ENCODE measurements at places on chromosomes 16 and 17.

- DNase-seq: no peak
Measured at GRCh38 chr17:48970865-48971687, 2.7 kb upstream of the GIP start.

DNA sequence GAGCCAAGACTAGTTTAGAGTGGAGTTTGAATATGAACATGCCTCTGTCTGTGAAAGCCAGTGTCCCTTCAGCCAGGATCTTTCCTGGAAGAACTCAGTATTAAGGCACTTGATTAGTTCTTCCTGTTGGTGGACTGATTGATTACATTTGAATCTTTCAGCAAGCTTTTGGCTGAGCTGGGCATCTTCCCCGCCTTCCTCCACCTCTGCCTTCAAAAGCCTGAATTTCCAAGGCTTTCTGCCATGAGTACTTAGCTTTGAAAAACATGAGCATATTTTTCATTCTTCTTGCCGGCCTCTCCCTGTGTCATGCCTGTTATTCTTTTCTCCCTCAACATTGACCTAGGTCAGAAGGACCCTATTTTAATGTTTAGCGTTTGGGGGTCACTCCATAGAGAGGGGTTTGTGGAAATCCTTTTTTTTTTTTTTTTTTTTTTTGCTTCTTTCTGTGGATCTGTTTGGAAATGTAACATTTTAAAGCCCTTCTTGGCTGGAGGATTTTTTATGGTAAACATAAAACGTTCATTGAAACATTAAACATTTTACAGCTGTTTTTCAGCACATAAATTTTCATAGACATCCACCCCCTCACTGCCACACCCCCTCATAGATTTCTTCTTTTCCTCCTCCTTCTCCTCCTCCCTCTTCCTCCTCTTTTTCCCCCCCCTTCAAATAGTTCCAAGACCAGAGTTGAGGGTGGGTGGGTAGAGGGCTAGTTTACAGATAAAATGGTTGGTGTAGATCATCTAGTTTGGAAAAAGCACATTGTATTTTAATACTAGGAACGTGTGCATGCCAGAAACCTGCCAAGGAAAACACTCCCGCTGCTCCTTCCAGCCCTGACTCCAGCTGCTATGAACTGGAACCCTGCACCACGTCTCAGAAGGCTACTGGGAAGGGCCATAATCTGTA lies 645.9 kb downstream of the WWOX start:
- no peak for DNase-seq

DNA sequence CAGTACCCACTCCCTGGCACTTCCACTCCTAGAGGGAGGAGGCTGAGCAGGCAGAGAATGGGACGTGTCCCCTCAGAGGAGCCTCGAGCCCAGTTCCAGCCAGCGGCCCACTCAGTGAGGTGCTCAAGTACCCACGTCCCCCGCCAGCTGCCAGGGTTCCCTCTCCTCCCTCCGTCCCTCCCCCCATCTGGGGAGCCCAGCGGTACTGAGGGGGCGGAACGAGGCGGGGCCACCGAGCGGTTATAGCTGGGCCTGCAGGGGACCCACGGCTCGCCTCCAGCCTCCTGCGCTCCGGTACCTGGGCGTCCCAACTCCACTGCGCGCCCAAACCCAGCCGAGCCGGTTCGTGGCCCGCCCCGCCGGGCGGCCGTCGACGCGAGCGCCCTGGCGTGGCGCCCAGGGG lies at the start of gene NPW:
Gene NPW, plus strand, starts transcription at position 268 of the 403 bp plus-strand sequence.
- DNase-seq: no peak

GRCh38 chr17:73269791-73270190 lies 8.1 kb upstream of the CPSF4L start:
- DNase-seq: no peak

DNA sequence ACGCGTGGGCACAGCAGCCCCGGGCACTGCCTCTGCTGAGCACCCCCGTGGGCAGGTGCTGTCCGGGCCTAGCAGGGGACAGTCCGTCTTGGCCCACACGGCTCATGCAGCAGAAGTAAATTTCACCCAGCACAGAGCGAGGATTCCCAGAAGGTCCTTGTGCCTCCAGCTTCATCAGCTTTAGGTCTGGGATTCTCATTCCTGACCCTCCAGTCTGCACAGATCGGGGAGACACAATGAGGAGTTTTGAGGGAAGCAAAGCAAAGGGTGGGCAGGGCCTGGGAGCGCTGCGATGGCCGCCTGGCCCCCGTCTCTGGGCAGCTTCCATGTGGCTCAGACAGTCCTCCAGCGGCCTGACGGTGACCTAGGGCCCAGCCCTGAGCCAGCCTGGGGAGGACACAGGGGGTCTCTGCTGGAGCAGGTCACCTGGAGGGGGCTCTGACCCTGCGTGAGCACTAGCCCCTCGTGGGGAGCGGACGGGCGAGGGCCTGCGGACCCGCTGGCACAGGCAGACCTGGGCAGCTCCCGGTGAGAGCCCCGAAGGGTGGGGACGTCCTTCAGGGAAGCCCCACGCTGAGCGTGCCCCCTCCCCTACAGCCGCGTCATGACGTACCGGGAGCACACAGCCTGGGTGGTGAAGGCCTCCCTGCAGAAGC lies 30.7 kb upstream of the CHMP6 start:
- DNase-seq: no peak

DNA sequence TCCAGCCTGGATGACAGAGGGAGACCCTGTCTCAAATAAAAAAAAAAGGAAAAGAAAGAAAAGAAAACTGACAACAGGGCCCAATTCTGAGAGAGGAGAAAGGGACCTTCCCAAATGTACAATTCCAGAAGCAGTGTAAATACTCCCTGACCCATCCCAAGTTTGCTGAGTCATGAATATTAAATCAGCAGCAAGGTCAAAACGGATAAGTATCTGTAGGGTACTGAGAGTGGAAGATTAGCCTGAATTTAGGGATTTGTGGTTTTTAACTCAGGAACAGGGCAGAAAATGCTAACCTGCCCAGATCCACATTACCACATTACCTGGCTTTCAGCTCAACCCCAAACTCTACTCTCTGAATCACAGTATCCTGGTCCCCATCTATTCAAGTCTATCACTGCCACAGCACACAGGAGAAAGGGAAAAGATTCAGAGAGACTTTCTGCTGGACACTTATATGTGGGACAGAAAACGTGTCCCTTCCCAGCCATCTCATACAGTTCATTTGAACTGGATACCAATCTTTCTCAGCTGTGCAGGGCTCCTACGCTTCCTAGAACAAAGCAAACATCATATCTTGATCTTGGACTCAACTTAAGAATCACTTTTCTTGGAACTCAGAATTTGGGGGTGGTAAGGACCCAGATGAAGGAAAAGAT lies 2.9 kb downstream of the FXR2 start:
- no peak for DNase-seq

DNA sequence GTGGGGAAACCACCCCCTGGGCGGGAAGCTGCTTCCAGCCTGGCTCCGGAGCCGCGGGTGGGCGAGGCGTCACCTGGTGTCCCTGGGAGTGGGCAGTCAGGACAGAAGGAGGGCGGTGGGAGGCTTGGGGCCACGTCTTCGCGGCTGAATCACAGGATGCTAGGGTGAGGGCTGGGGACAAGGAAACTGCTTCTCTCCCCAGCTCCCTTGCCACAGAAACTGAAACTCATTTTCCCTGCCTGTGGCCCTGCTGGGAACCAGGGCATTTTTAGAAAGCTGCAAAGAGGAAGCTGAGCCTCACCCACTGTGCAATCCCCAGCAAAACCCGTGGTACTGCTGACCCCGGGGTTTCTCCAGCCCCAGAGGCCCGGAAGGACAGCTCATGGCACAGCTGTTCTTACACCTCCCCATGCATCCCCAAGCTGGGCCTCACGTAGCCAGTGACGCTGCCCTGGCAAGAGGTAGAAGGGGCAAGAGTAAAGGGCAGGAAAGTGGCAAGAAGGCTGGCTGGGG lies 8.2 kb downstream of the RHBDF2 start:
- no peak for DNase-seq

GRCh38 chr16:30418350-30419181 lies 11.2 kb downstream of the ZNF771 start:
- no peak for DNase-seq

GRCh38 chr17:55168958-55169687 lies 95.6 kb upstream of the HLF start:
- DNase-seq: no peak

GRCh38 chr17:81713556-81714411 lies 1.7 kb downstream of the SLC25A10 start:
- no peak for DNase-seq

DNA sequence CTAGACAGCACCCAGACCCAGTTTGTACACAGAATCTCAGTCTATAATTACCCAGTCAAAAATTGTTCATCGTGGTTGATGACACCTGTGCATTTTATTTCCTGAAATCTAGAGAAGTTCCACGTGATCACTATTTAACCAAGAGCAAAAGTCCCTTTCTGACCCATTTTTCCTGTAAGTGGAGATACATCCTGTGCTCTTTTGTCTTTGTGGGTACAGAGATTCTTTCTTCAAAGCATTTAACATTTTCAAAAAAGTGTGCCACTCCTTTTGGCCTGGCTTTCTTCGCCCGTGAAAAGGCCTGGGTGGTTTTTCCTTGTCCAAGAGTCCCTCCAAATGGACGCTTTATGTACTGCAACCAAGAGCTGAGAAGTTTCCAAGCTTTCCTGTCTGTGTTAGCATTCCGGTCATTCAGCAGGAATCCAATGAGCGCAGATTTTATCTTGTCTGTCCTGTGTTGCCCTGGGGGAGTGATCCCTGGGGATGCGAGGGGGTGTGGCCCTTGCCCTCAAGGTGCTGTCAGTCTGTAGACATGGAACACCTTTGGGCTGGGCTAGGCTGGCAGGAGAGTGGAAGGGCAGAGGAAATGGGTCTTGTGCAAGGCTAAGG lies 161.1 kb upstream of the CACNG5 start:
- DNase-seq: no peak

DNA sequence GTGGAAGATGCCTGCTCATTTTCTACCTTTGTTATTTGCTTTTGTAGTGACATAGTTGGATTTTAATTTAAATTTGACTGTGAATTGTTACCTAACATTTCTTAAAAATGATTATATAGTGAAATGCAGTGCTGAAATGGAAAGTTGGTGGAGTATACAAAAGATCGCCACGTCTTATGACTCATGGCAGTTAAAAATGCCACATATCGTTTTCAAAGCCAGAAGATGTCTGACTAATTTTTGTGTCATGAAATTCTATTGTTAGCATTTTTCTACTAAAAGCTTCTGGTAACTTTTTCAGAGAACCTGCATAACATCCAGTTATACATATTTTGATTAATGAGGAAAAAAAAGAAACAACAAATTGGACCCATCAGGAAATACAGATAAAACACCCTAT lies 20.6 kb downstream of the MAP2K4 start:
- DNase-seq: no peak

DNA sequence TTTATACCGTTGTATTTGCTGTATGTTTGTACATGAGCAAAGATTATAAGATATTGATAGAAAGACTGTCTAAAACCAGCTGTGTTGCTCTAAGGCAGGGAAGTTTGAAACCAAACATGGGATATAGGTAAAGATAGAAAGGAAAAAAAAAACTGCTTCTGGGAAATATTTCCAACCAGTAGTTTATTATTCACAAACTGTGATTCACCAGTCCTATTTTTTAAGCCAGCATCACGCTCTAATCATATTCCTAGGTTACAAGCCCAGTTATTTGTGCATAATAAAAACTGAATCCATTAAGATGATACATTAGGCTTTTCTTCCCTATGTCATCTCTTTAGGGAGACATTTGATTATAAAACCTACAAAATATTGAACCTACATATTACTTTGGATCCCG lies 4.0 kb downstream of the ERN1 start:
- no peak for DNase-seq

GRCh38 chr17:61504697-61505096 lies 52.5 kb downstream of the TBX4 start:
- DNase-seq: peak; percentile 51

DNA sequence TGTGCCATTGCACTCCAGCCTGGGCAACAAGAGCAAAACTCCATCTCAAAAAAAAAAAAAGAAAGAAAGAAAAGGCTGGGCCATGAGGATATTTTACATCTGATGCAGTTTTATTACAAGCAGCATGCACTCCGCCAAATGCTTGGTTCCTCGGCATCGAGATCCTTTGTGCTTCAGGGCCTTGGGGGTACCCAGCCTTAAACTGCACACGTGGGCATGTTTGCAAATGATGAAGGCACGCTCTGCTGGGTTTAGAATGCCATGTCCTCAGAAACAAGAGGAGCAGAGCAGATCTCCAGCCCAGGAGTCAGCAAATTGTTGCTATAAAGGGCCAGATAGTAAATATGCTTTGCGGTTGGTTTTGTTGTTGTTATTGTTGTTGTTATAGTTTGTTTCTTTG lies 153.2 kb downstream of the KATNIP start:
- DNase-seq: no peak

GRCh38 chr16:3431779-3432219 lies 11.5 kb downstream of the ZNF597 start:
- DNase-seq: no peak

DNA sequence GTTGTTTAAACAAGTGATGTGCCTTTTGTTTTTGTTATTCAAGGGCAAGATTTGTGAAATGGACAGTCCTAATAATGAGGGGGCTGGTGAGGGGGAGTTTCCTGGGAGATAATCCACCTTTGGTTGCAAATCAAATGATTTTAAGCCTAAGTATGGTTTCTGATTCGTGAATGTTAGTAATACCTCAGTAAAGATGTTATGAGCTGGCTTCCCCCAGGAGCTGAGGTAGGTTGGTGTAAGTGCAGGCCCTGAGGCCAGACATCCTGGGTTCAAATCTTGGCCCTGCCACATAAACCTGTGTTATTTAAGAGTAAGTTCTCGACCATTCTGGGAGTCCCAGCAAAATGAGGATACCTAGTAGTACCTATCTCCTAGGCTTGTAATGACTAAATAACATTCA lies 1.5 kb downstream of the SNX29 start:
- DNase-seq: no peak

- DNase-seq: no peak
Measured at GRCh38 chr17:57692770-57693169, 52.3 kb downstream of the CCDC182 start.

GRCh38 chr17:34619687-34620217 lies 40.4 kb downstream of the TMEM132E start:
- no peak for DNase-seq

GRCh38 chr16:23690771-23691482 lies 12.2 kb downstream of the PLK1 start:
- no peak for DNase-seq

DNA sequence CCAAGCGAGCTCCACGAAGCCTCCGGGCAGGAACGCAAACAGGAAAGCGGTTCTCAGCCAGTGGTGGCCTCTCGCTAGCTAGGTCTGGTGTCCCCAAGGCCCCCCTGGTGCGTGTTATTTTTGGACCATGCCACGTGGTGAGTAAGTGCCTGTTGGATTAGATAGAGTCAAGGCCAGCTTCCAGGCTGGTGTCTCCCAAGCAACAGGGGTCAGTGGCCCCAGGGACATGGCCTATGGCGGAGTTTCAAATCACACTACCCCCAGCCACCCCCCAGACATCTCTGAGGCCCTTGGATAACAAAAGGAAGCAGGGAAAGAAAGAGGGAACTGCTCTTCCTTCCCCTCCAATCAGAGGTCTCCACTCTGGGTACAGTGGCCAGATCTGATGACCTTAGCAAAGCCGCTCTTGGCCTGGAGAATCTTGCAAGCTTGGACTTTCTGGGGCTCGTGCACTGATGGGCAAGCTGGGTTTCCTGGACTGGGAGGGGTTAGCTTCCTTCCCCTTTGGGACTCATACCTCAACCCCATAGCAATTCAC lies 58.2 kb downstream of the MAF start:
- DNase-seq: no peak
